ENCODE measurements at places on chromosomes 16 and 17. TPM values are rescaled to one million over a fixed set of nuclear protein-coding genes. Genes with fewer than 3 reads are reported as not detected.

Gene HS3ST3B1
- total RNA-seq = 5.5 TPM

GRCh38 chr16:68246121-68246520 is 948 bp downstream of the PLA2G15 start:
- DNase-seq = no peak

DNA sequence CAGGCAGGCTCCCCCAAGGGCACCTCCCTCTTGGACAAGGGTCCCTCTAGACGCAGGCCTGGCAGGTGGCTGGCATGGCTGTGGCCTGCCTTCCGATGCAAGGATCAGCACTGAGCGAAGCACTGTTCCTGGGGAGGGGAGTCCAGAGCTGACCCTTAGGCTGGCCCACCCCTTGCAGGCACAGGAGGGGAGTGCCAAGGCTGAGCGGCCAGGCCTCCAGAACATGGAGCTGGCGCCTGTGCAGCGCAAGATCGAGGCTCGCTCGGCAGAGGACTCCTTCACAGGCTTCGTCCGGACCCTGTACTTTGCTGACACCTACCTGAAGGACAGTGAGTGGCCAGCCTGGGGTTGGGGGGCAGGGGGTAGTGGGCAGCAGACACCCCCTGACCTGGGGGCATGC is 16.8 kb upstream of the MYO15B start:
- no peak for DNase-seq

- no peak for DNase-seq
Observed at GRCh38 chr17:30173649-30174048, 57.0 kb downstream of the NSRP1 start.

GRCh38 chr16:65312071-65312470 is 190.2 kb upstream of the CDH11 start:
- DNase-seq = no peak

DNA sequence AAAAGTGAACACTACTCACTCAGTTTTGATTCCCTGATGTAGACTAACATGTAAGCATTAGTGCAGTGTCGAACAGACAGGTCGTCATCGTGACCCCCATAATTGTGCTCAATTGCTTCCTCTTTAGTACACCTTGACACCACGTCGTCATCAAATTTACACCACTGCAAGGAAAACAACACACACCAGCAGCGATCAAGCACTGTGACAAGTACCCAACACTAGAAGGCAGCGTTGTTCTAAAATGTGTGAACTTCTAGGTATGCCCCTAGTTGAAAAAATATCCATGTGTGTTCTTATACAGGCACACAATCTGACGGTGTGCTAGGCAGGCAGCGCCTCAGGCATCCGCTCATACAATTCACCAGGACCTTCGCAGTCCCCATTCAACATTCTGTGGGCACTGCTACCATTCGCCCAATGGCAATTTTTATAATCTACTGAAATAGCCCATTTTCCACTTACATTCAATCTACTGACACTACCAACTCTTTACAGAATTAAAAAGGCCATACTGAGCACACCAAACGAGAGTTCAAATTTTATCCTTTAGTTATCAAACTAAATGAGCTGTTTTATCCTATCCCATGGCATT is 23.1 kb downstream of the LITAFD start:
- DNase-seq = no peak

DNA sequence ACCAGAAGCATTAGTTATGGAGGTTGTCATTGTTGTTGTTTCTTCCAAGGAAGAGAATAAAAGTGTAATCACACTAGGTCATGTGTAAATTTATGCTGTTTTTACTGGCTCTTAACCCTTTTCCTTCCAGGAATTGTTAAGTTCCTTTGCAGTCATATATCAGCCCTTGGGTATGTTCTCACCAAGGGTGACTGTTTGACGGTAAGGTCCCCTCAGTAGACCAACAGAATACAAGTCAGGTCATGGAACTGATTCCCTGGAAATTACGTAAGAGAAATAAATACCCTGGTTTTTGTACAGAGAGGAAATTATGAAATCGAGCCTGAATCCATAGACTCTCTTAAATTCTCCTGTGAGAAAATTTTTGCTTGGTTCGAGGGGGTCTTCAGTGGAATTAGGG is 11.2 kb upstream of the KCNJ2 start:
- DNase-seq = no peak

Gene ABCA5
- total RNA-seq = 15.4 TPM

DNA sequence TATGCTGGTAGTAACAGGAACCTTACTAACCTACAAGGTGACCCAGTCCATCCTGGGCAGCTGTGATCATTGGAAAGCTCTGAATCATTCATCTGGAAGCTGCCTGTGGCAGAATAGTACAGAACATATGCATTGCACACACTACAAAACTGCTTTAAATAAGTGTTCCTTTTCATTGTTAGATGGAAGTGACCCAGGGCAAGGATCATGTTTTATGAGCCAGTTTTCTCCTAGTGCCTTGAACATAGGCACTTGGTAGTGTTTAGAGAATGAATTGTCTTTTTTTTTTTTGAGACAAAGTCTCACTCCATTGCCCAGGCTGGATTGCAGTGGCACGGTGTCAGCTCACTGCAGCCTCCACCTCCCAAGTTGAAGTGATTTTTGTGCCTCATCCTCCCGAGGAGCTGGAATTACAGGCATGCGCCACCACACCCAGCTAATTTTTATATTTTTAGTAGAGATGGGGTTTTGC is 55.4 kb downstream of the TENT4B start:
- no peak for DNase-seq

GRCh38 chr16:8851761-8852403 is 16.9 kb downstream of the CARHSP1 start:
- no peak for DNase-seq

GRCh38 chr17:47687328-47687690 is 6.7 kb upstream of the TBKBP1 start:
- no peak for DNase-seq

Gene NOL3
- total RNA-seq = 2.3 TPM

DNA sequence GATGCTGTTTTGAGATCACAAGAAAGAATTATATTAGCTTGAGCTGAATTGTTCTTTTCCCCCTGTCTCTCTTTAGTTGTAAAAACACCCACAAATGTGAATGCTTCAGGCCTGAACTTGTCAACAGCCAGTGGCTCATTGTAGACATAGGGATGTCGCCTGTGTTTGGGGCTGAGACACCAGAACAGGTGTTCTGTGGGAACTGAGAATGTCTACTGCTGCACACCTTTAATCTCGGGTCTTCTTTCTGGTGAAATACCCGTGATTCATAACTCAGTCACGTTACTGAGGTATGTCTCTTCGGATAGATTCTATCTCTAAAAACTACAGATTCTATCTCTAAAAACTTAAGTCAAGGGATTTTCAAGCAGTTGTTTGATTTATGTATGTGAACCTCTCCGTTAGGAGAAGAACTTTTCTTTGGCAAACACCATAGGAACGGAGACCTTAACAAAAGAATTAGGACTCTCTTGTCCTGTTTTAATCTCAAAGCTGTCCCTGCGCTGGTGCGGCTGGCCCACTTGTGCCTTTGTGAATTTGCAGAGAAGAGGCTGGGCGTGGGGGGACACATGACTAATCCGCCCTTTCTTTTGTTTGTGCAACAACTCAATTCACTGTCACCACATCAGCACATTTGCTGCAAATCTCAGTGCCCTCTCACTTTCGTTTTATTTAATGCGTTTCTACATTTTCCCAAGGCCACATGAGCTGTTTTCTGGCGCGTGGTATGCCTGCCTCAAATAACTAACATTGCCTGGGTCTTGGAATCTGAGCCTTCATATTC is 643.0 kb downstream of the MAF start:
- DNase-seq = no peak

- DNase-seq = no peak
Observed at GRCh38 chr17:10115536-10115932, 82.9 kb downstream of the GAS7 start.

DNA sequence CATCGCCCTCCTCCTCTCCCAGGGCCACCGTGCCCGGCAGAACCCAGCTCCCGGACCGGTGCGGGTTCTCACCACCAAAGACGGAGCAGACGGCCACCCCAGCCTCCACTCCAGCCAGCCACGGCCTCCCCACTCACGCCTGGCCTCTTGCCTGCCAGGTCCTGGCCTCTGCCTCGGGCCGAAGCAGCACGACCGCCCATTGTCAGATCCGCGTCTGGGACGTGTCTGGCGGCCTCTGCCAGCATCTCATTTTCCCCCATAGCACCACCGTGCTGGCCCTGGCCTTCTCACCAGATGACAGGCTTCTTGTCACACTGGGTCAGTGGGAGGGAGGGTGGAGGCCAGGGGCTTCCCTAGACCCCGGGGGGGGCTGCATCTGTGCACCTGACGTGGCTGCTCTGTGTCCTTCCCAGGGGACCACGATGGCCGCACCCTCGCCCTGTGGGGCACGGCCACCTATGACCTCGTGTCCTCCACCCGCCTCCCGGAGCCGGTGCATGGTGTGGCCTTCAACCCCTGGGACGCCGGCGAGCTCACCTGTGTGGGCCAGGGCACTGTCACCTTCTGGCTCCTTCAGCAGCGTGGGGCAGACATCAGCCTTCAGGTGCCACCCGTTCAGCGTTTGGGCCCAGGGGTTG is 6.6 kb upstream of the RHOT2 start:
- DNase-seq = no peak

DNA sequence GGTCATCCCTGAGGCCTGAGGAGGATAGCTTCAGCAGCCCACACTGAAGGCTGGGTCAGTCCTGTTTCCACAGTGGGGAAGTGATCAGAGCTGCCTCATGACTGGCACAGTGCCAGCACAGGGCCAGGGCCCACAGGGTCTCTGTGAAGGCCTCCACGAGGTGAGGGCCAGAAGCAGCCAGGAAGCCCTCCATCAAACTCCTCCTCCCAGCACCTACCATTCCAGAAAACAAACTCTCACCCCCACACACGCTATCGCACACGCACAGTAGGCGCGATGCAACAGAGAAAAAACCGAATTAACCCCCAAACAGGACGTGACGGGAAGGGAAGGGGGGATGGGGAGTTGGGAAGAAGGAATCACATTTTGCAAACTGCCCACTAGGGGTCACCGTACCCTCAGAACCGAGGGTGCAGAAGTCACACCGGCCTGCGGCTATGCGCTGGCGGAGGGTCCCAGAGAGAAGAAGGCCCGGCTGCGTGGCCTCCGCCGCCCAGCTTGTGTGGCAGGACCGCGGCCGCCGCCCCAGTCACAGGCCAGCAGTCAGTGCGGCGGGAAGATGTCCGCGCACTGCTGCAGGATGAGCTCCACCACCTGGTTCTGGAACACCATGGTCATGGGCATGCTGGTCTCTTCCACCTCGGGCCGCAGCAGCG is 37.6 kb downstream of the ARHGAP27 start:
- no peak for DNase-seq

DNA sequence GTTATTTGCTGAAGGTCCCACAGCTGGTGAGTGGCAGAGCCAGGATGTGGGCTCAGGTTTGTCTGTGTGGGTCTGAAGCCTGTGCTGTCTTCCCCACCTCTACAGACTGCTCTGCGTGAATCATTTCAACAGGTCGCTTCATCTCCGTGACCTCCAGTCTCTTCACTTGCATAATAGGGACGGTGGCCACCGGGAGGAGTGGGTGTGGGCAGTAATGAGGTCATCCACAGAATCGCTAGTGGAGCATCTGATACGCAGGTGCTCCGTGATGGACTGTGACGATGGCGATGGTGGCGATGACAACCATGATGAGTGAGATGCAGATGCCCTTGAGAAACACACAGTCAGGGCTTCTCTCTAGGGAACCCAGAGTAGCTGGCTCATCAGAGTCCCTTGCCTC is 120.2 kb downstream of the RAP1GAP2 start:
- no peak for DNase-seq

DNA sequence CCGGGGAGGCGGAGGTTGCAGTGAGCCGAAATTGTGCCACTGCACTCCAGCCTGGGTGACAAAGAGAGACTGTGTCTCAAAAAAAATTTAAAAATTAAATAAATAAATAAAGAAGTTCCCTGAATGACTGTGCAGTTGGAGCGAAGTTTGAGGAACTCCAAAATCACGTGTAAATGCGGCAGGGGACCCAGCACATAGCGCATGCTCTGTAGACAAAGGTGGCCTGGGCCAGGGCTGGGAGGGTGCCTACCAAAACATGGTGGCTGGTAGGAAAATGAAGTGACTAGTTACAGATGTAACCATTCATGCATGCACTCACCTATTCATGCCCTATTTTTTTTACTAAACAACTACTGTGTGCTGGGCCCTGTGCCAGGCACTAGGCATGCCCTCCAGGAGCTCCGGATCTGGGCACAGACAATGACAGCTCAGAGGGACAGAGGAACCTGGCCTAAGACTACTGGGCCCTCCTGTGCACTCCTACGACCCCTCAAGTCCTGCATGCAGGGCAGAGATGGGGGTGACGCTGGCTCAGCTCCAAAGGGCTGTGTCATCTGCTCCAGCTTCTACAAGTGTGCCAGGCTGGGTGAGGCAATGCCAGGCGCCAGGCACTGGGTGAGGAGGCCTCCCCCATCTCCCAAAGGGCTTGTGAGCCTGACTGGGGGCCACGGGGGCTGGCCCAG is 65.3 kb downstream of the RMI2 start:
- no peak for DNase-seq

Gene NOD2
- 1.8 TPM for total RNA-seq

DNA sequence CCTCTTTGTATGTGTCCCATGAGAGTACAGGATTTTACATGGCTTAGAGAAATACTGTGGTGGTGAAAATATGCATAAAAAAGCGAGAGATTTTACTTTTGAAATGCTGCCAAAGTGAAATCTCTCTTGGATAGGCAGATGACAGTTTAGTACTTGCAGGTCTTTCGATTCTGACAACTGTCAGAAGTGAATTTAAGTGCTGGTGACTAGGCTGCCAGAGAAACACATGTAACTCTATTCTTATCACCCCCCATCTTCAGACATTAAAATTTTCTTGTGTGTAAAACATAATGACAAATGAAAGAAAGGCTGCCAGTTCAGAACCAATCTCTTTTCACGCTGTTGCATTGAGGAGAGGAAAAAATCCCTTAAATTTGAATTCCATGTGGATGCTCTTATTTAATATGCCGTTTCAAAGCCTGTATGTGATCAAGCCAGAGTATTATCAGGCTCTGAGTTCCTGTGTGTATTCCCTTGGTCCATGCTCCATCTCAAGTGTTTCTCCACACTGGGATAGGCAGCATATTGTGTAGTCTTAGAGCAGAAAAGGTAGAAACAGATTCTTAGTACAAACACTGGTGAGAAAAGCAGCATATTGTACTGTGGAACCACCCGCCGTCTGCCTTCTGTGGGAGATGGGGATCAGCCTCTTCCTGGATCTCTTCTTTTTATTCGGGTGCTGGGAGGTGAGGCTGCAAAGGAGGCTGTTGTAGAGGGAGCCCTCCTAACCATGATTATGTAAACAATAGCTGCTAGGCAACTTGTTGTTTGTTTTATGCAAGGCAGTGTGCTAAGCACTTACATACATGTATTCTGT is 291.3 kb downstream of the WWOX start:
- no peak for DNase-seq

Gene NPIPB13
- 10.2 TPM for total RNA-seq
